Pons (tissue), 1 donor: ENCODE measurements at places on chromosomes 5 and 9.

- DNase-seq, result no peak
Measured at GRCh38 chr5:9278921-9279603, 266.8 kb downstream of the SEMA5A start.

DNA sequence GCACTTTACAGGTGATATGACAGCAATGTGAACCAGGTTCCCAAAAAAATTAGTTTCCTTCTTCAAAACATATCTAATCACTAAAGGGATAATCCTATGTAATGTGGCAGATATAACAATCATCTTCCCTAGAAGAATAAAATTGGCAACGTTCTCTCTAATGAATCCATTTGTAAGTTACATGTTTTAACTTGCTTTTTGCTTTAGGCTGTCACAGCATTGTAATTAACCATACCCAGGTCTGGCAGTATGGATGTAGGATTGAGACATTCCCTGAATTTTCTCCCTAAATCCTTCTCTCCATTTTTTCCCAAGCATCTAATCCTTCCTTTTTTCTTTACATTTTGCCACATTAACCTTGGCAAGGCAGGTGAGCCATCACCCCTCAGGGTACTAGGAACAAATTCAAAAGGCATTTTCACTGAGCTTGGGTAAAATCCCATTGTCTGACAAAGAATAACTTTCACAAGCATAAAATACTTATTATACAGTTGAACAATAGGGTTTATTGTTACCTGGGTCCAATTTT is 548.3 kb downstream of the SEMA5A start:
- DNase-seq, result no peak

GRCh38 chr5:72347801-72348308 is 27.7 kb downstream of the PTCD2 start:
- no peak for DNase-seq

GRCh38 chr5:124576848-124577409 is 169.5 kb downstream of the ZNF608 start:
- no peak for DNase-seq

DNA sequence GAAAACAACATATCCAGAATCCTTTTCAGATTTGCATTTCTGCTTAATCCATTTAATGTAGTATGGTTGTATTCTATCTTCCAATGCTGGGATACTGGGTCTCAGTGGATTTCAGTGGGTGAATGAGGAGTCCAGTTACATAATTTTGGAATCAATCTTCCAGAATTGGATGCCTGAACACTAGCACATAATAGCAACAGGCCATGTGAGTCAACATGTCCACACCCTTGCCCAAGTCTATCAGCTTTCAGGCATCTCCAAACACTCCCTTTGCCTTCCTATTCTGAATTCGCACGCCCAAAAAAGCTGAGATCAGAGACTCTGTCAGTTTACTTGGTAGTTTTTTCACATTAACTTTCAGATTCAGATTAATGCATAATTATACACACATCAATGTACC is 202.6 kb downstream of the TSSK1B start:
- no peak for DNase-seq

GRCh38 chr9:88076286-88077070 is 61.8 kb downstream of the SPATA31C2 start:
- DNase-seq, result peak; percentile 26
